ENCODE measurements at places on chromosomes 16 and 17.

GRCh38 chr17:77098884-77099545 is 41.8 kb upstream of the SEC14L1 start:
- peaks cover 14% of the 10 kb centered on the region for H3K36me3 ChIP-seq
- H3K27me3 ChIP-seq = no peaks in the 10 kb centered on the region

DNA sequence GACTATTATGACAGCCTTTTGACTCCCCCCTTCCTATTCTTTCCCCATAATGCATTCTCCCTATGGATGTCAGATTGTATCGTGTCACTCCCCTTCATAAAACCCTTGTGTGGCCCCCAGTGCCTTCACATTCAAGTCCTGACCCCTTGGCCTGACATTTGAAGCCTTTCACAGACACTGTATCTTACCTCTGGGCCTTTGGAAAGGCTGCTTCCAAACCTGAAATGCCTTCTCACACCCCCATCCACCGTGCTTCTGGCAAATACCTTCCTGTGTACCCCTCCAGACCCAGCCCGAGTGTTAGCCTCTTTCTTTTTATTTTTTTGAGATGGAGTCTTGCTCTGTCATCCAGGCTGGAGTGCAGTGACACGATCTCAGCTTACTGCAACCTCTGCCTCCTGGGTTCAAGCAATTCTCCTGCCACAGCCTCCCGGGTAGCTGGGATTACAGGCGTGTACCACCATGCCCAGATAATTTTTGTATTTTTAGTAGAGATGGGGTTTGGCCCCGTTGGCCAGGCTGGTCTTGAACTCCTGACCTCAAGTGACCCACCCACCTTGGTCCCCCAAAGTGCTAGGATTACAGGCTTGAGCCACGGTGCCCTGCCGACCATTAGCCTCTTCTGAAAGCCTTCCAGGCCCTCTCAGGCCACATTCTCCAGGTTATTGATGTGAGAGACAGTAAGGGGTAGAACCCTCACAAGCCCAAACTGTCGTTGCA is 2.1 kb downstream of the ARMC5 start:
- no peaks in the 10 kb centered on the region for H3K27me3 ChIP-seq
- H3K4me1 ChIP-seq = peaks cover 23% of the 10 kb centered on the region
- DNase-seq = no peak
- H3K27ac ChIP-seq = no peak overlapping the region
- peaks cover 55% of the 10 kb centered on the region for H3K36me3 ChIP-seq

DNA sequence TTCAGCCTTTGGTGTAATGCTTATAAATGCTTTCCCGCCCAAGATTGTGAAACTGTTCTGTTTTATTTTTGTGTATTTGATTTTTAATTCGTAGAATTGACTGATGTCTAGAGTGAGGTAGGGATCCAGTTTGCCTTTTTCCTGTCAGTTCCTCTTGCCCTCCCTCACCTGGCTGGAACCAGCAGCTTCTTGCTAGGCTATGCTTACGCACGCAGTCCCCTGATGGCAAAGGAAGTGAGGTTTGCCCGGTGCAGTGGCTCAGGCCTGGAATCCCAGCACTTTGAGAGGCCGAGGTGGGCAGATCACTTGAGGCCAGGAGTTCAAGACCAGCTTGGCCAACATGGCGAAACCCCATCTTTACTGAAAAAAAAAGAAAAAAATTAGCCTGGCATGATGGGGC is 51.9 kb downstream of the RAB11FIP4 start:
- no peak overlapping the region for H3K27ac ChIP-seq
- no peak overlapping the region for H3K4me3 ChIP-seq
- no peaks in the 10 kb centered on the region for H3K27me3 ChIP-seq
- DNase-seq = no peak
- H3K36me3 ChIP-seq = no peaks in the 10 kb centered on the region

DNA sequence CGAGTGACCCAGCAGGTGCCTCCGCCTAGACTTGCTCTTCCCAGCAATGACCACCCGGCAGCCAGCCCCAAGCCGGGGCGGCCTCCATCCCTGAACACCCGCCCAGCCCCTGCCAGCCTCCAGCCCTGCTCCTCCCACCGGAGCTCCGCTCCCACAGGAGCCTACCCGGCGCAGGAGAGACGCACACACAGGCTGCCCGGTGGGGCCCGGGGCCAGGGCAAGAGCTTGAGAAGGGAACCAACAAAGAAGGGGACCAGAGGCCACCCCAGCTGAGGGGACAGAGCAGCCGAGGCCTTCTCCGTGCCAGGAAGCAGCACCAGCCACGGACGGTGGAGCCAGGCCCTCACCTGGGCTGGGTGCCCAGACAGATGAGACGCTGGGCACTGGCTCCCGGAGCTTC is 13.8 kb downstream of the PKD1 start:
- peak overlapping the region; percentile 87 for H3K27ac ChIP-seq
- no peaks in the 10 kb centered on the region for H3K36me3 ChIP-seq
- no peak overlapping the region for H3K4me3 ChIP-seq
- H3K27me3 ChIP-seq = no peaks in the 10 kb centered on the region
- DNase-seq = no peak

GRCh38 chr16:48818257-48818656 is 208.3 kb upstream of the N4BP1 start:
- H3K27ac ChIP-seq = no peak overlapping the region
- no peaks in the 10 kb centered on the region for H3K27me3 ChIP-seq
- H3K36me3 ChIP-seq = no peaks in the 10 kb centered on the region
- H3K4me3 ChIP-seq = no peak overlapping the region
- no peak for DNase-seq

- no peaks in the 10 kb centered on the region for H3K27me3 ChIP-seq
- H3K36me3 ChIP-seq = peaks cover 21% of the 10 kb centered on the region
- H3K4me1 ChIP-seq = no peaks in the 10 kb centered on the region
Measured at GRCh38 chr17:20213449-20213848, 204.3 kb downstream of the SPECC1 start.

DNA sequence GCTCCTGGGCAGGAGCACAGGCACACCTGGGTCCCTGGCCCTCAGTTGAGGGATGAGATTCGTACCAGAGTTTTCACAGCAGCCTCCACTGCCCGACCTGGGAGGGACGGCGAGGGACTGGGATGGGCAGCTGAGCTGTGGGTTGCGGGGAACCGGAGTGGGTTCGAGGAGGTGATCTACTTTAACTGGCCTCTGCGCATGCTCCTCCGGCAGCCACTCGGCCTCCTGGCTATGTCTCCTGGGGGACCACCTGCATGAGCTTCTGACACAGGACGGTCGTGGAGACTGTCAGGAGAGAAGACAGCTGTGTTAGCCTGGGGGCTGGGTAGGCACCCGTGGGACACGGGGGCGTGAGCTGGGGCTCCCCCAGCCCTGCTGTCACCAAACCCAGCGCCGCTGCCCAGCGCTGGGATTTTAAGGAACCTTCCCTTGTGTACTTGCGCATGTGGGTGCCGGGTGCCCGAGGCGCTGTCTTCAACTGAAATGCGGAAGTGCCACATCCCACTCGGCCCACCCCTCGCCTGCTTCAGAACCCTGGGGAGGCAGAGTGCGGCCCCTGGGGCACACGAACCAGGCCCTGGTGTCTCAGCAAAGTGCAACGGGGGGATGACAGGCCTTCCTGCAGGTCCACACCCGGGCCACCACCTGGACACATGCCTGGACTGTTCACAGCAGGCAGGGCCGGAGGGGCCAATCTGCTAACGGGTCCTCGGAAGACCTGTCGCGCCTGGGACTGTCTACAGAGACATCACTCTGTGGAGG is 36.4 kb downstream of the SLC7A5 start:
- H3K4me3 ChIP-seq = no peak overlapping the region
- peaks cover 3% of the 10 kb centered on the region for H3K4me1 ChIP-seq
- no peak for DNase-seq

DNA sequence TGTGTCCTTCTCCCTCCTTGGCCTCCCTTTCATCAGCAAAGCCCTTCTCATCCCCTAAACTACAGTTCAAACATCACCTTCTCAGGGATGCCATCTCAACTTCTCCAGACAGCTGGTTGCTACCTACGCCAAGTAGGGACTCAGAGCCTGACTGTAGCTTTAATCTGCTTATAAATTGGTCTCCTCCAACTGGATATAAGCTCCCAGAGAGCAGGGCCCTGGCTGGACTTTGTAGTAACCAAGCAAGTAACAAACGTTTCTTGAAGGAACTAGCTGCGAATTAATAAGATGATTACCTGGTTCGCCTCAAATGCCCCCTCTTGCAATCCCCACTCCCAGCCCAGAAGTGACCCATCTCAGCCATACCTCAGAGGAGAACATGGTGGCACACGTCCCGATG is 17.5 kb upstream of the KLHL11 start:
- H3K27ac ChIP-seq = no peak overlapping the region
- no peak overlapping the region for H3K4me3 ChIP-seq
- no peaks in the 10 kb centered on the region for H3K4me1 ChIP-seq
- no peaks in the 10 kb centered on the region for H3K27me3 ChIP-seq
- H3K36me3 ChIP-seq = peaks cover 94% of the 10 kb centered on the region

DNA sequence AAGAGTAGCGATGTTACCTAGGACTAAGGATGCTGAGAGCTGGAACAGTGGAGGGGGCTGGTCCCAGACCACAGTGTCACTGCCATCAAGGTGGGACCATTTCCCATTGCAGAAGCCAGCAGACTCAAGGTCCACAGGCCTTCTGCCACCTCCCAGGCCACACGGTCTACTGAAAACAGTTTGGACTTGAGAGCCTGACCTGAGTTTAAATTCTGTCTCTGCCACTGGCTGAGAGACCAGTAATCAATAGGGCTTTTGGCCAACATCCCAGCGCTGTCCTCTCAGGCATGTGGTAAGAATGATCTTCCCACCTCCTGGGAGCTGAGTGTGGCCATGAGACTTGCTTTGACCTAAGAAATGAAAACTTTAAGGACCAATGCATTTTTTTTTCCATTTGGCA is 331.4 kb upstream of the CDH5 start:
- no peak overlapping the region for H3K4me3 ChIP-seq
- no peak overlapping the region for H3K27ac ChIP-seq
- H3K36me3 ChIP-seq = no peaks in the 10 kb centered on the region
- DNase-seq = no peak

- H3K4me3 ChIP-seq = no peak overlapping the region
- H3K36me3 ChIP-seq = no peaks in the 10 kb centered on the region
- no peak for DNase-seq
- H3K27ac ChIP-seq = no peak overlapping the region
Measured at GRCh38 chr16:35188288-35189155, 1729.1 kb downstream of the TP53TG3F start.

- no peak overlapping the region for H3K4me3 ChIP-seq
- no peaks in the 10 kb centered on the region for H3K4me1 ChIP-seq
- peaks cover 2% of the 10 kb centered on the region for H3K36me3 ChIP-seq
- no peak for DNase-seq
- H3K27ac ChIP-seq = no peak overlapping the region
- no peaks in the 10 kb centered on the region for H3K27me3 ChIP-seq
Measured at GRCh38 chr16:87404764-87405625, 12.9 kb downstream of the MAP1LC3B start.

GRCh38 chr17:76956846-76957540 is 88.8 kb downstream of the MGAT5B start:
- H3K4me1 ChIP-seq = no peaks in the 10 kb centered on the region
- no peak overlapping the region for H3K27ac ChIP-seq
- no peak for DNase-seq
- H3K27me3 ChIP-seq = no peaks in the 10 kb centered on the region
- H3K4me3 ChIP-seq = no peak overlapping the region

DNA sequence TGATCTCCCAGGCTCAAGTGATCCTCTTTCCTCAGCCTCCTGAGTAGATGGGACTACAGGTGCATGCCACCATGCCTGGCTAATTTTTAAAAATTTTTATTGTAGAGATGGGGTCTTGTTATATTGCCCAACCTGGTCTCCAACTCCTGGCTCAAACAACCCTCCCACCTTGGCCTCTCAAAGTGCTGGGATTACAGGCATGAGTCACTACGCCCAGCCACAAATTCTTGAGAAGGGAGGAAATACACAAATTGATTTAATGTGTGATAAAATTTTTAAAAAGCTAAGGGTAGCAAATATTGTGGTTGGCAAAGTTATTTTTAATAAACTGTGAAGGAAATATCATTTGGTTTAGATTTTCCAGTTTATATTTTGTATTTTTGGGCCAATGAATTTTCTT is 9.6 kb downstream of the ITGAD start:
- no peaks in the 10 kb centered on the region for H3K27me3 ChIP-seq
- no peak overlapping the region for H3K4me3 ChIP-seq
- DNase-seq = no peak
- no peaks in the 10 kb centered on the region for H3K4me1 ChIP-seq
- H3K27ac ChIP-seq = no peak overlapping the region

GRCh38 chr16:80592273-80592672 is 51.5 kb downstream of the DYNLRB2 start:
- H3K27ac ChIP-seq = no peak overlapping the region
- H3K27me3 ChIP-seq = no peaks in the 10 kb centered on the region
- DNase-seq = no peak
- H3K36me3 ChIP-seq = no peaks in the 10 kb centered on the region
- H3K4me1 ChIP-seq = no peaks in the 10 kb centered on the region

DNA sequence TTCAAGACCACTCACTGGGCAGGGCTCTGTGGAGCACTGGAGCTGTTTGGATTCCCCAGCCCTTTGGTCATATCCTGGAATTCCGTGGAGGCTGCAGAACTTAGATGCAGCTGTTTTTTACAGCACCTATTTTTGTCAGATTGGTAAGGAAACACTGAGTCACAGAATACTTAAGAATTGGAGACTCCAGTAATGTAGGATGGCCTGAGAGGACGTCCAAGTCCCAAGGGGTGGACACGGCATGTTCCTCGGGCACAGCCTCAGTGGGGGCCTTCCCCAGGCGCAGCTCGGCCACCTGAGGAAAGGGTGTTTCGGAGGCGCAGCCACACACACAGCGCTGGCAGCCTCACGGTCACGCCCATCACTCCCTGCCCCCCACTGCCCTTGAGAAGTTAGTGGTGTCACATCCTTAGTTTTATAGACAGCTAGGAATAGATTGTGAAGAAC is 14.8 kb downstream of the PLD6 start:
- no peak for DNase-seq
- peaks cover 53% of the 10 kb centered on the region for H3K36me3 ChIP-seq
- H3K4me3 ChIP-seq = no peak overlapping the region
- peaks cover 17% of the 10 kb centered on the region for H3K4me1 ChIP-seq
- H3K27me3 ChIP-seq = no peaks in the 10 kb centered on the region
- H3K27ac ChIP-seq = peak overlapping the region; percentile 11

GRCh38 chr17:75400326-75400939 is 5.0 kb downstream of the GRB2 start:
- DNase-seq = no peak
- no peaks in the 10 kb centered on the region for H3K36me3 ChIP-seq
- H3K4me3 ChIP-seq = no peak overlapping the region
- no peaks in the 10 kb centered on the region for H3K27me3 ChIP-seq

DNA sequence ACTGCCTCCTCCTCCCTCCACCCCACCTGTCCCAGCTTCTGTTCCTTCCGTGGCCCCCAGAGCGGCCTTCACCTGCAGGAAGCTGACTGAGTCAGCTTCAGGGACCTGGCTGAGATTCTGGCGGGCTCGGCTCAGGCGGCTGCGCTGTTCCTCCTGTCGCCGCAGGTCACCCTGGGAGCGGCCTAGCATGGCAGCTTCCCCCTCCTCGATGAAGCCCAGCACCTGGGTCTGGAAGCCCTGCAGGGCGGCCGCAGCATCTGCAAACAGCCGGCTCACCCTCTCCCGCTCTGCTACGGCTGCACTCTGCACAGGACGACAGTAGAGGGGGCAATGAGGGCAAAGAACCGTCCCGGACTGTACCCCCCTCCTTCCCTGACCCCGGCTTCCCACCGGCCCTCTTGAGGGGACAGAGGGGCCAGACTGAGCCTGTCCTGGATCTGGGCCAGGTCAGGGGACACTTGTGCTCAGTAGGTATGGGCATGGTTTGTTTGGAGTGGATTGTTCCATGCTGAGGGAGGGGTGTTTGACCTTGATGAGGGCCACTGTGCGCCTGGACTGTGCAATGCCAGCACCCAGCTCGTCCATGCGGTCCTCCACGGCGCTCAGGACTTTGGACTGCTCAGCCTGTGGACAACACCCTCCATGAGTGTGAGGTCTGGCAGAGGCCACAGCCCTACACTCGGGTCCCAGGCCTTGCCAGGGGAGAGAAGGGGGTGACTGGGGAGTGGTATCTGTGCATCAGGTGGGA is 2.0 kb downstream of the TRIM47 start:
- peak overlapping the region; percentile 68 for H3K4me3 ChIP-seq
- peaks cover 24% of the 10 kb centered on the region for H3K36me3 ChIP-seq
- peak overlapping the region; percentile 89 for H3K27ac ChIP-seq
- H3K4me1 ChIP-seq = peaks cover 9% of the 10 kb centered on the region
